Caki2 (cell line): ENCODE measurements at places on chromosomes 5 and 9. TPM values are rescaled to one million over a fixed set of nuclear protein-coding genes. Genes with fewer than 3 reads are reported as not detected.
A peak's percentile ranks its signal among the peaks of the same experiment; 100 is the strongest.

DNA sequence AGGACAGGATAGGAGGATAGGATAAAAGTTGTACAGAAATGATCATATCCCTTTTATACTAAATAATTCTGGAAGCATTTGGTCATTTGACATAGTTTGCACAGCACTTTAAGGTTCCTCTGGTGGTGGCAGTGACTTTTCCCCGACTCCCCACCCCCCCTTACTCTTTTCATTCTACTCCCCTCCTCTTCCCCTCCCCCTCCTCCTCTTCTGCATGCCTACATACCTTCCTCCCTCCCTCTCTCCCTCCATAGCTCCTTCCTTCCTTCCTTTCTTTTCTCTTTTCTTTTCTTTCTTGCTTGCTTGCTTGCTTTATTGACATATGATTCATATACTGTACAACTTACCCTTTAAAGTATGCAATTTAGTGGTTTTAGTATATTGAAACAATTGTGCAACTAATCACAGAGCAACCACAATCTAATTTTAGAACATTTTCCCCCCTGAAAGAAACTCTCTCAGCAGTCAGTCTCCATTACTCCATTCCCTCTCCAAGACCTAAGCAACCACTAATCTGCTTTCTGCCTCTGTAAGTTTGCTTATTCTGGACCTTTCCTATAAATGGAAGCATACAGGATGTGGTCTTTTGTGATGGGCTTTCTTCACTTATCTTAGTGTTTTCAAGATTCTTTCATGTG lies 159.0 kb downstream of the HACD4 start:
- no peak for DNase-seq

- no peak for DNase-seq
Measured at GRCh38 chr5:149603210-149603609, 21.9 kb downstream of the ARHGEF37 start.

DNA sequence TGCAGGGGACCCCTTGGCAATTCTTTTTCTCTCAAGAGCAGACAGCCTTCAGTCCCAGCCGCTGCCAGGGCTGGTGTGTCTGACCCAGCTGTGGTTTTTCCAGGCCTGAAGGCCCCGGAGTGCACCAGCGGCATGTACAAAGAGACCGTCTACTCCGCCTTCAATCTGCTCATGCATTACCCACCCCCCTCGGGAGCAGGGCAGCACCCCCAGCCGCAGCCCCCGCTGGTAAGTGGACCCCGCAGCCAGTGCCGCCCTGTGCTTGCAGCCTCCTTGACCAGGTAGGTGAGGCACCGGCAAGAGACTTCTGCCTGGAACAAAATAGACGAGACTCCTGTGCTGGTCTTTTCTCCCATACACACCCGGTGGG lies 1.3 kb downstream of the TCF7 start:
- no peak for DNase-seq

Gene CWC27
- total RNA-seq: 15.5 and 22.4 TPM in 2 replicates

- DNase-seq: no peak
Measured at GRCh38 chr5:146400201-146400600, 46.9 kb upstream of the TCERG1 start.

GRCh38 chr9:37747271-37747753 lies 6.3 kb upstream of the TRMT10B start:
- peak; percentile 17 for DNase-seq

DNA sequence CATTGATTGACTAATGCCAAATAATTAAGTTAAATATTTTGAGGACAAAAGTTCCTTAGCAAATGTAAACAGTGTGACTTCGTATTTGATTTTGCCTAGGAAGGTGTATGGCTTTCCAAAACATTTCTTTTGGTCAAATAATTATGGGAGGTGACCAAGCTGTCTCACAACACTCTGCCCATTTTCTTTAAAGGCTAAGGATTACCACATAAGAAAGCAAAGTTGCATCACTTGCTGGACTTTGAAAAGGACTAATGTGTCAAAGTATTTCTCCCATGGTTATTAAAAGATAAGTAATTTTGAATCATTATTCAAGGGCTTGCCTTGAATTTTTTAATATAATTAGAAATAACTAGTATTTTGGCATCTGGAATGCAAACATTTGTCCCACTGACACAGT lies 74.7 kb downstream of the HAPLN1 start:
- DNase-seq: no peak

Gene CCDC171
- total RNA-seq: 0.14 and 0.47 TPM in 2 replicates

Gene SLCO6A1
- total RNA-seq: not detected in 2 replicates

GRCh38 chr5:133234273-133234672 lies 182.5 kb downstream of the HSPA4 start:
- DNase-seq: no peak

GRCh38 chr5:54311176-54311677 lies 854 bp upstream of the ARL15 start:
- DNase-seq: no peak
